ENCODE measurements at places on chromosomes 6 and 20.
A peak's percentile ranks its signal among the peaks of the same experiment; 100 is the strongest.

- no peak for DNase-seq
Measured at GRCh38 chr20:35025116-35025515, 67.5 kb downstream of the TRPC4AP start.

DNA sequence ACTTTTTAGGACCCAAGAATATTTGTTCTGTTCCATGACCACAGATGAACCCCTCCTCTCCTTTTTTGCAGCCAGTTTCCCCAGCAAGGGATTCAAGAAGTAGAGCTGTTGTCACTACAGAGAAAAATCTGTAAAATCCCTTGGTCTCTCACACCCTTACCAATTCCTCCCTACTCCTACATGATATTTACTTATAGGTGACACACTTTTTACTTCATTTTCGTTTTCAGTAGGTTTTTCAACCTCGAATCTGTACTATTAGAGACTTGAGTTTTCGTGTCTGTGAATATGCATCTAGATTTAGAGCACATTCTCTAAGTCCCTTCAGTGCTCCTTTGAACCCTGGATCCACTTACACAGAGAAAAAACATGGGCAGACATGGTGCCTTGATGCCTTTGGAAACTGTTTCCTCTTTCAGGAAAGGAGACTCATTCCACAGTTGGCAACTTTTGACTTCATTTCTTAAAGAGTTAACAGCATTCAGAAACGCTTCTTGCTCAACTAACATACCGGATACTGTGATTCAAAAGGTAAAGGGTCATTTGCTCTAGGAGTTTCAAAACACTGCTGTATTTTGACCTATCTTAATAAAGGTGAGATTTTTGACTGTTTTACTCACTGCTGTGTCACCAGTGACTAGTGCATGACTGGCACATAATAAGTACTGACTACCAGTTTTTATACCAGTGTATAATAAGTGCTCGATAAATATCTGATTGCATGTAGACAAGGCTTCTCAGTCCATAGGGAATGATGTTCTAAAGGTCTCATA is 50.6 kb downstream of the LAMA4 start:
- DNase-seq: no peak

DNA sequence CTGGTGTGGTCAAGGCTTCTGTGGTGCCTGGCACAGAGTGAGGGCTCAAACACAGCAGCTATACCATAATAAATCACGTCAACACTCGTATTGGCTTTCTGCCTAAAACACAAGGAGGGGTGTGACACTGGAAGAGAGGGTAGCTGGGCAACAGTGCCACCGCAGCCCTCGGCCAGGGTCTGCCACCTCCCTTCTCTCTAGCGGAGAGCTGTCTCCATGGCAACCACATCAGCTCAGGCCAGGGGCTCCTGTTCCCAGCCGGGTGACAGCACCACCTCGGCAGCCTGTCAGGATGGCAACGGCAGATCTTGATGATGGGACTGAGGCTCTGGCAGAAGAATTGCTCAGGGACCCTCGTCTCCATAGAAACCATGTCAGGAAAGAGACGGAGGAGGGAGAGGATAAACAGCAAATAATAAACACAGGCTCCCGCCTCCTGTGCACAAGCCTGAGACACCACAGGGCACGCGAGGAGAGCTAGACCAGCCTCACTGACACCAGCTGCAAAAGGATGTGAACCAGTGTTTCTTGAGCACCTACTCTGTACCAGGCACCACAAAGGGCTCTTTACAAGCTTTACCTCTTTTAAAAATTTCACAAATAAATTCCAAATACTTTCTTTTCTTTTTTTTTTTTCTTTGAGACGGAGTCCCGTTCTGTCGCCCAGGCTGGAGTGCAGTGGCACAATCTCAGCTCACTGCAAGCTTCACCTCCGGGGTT is 50.4 kb upstream of the TLDC2 start:
- DNase-seq: no peak

GRCh38 chr6:96234444-96234843 is 218.7 kb downstream of the FUT9 start:
- no peak for DNase-seq

DNA sequence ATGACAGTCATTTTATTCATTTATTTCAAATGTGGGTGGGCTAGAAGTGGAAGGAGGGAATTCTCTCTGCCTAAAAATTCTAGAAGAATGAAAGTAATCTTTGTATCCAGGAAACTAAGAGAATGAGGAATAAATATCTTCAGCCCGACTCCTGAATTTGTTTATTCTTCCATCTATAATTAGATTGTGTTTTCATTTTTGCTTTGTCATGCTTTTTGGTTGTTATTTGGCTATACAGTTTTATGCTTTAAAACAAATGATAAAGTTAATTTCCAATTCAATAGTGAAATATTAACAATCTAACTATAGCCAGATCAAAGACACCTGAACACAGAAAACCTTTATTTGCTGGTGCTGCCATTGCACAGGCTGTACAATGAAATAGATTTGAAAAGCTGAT is 521.3 kb downstream of the KIF16B start:
- DNase-seq: no peak

DNA sequence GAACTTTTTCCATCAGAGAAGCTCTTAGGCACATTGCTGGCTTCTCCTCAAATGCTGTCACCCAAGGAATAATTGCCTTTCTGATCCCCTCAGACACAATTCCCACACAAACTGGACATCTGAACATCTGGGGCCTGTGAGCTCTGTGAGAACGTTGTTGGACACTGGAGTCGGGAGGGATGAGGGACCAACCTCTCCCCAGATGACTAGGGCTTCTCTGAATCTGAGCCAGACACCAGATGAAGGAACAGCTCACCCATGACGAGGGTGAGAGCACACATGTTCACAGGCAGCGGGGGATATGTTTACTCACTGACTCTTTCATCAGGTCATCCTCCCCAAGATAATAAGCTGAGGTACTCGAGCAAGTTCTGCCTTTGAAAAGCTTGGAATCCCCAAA is 283.9 kb upstream of the SUPT3H start:
- no peak for DNase-seq

GRCh38 chr6:3431994-3432393 is 24.9 kb downstream of the SLC22A23 start:
- peak; percentile 61 for DNase-seq

DNA sequence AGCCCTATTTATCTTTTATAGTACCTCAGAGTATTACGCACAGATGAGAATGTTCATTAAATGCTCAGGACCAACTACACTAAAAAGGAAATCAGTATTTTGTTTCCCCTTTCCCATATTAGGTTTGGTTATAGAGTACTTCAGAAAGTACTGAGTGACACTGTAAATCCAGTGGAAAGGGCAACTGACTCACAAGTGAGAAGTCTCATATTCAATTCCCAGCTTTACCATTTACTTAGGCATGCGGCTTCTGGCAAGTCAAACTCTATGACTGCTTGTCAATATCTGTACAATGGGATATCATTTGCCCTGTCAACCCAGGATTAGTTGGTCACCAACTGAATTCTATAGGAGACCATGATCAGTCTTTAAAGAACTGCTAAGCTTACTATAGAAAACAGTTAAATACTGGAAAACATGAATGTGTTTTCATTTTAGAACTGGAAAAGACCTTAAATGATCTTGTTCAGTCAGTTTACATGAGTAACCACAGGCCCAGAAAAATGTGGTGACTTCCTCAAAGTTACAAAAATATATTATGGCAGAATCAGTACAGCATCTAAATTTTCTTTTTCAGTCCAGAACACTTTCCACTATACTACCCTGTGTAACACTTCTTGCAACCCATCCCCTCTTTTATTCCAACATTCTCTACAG is 3.6 kb downstream of the MAP3K7 start:
- no peak for DNase-seq

- no peak for DNase-seq
Measured at GRCh38 chr6:108738684-108739416, 109.4 kb upstream of the ARMC2 start.

DNA sequence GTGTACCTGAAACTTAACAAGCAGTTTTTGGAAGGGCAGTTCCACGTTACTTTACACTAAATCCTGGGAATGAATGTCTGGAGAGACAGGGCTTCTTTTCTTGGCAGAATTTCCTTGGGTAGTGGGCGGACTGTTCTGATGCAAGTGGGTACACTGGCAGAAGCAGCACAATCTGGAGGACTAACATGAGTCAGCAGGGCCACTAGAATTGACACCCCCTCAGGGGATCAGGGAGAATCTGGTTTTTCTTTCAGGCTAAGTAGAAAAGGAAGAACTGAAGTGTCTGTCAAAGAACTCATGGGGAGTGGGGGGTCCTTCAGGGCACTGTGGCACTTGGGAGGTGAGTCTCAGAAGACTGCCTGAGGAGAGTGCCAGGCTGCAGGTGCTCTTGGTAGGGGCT is 34.6 kb downstream of the PANK2 start:
- DNase-seq: no peak

DNA sequence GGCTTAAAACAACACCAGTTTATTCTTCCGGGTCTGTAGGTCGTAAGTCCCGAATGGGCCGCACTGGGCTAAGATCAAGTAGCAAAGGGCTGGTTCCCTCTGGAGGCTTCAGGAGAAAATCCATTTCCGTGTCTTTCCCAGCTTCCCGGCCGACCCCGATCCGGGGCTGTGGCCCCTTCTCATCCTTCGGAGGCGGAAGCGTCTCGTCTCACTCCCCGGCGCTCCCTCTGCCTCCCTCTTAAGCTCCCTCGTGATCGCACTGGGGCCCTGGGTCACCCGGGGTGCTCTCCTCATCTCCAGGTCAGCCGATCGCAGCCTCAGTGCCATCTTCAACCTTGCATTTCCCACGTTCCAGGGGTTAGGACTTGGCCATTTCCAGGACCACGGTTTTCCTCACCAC is 199.4 kb downstream of the WDR27 start:
- no peak for DNase-seq

DNA sequence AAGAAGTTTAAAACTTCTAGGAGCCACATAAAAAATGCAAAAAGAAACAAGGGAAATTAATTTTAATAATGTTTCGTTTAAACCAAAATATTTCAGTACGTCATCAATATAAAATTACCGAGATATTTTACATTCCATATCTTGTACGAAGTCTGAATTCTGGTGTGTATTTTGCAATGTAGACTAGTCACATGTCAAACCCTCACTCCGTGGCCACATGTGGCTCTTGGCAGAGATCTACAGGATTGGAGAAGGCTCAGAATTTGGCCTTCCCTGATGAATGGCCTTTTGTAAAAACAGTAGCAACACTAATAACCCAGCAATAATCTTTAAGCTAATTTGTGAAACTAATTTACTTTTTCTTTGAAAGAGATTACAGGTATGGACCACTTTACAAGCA is 217.1 kb downstream of the PRL start:
- no peak for DNase-seq

DNA sequence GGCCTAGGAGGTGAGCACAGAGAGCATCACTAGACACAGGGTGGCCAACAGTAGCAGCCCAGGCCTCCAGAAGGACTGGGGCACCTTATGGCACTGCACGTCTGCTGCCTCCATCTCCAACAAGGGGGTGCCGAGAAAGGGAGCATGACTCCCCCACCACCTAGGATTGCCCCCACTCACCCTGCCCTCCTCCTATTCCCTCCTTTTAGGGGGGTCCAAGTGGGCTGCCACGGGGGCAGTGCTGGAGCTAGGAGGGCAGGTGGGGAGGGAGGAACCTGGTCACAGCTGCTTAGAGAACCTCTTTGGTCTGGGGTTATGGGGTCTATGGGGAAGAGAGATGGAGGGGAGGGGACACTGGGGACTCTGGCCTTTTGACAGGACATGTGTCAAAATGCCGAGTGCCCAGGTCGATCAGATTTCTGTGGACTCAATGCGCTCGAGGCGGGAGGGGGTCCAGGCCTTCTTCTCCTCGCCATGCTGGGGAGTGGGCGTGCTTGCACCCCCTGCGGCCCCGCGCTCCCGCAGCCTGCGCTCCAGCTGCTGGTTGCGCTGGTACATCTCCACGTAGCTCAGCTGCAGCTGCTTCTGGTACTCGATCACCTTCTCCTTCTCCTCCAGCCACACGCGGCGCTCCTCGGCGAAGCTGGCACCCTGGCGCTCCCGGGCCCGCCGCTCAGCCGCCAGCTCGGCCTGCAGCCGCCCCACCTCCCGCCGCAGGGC is 4.5 kb upstream of the FASTKD5 start:
- no peak for DNase-seq

GRCh38 chr20:52833901-52834300 is 138.3 kb upstream of the TSHZ2 start:
- DNase-seq: peak; percentile 50

- no peak for DNase-seq
Measured at GRCh38 chr6:25333471-25333870, 54.3 kb downstream of the CARMIL1 start.

DNA sequence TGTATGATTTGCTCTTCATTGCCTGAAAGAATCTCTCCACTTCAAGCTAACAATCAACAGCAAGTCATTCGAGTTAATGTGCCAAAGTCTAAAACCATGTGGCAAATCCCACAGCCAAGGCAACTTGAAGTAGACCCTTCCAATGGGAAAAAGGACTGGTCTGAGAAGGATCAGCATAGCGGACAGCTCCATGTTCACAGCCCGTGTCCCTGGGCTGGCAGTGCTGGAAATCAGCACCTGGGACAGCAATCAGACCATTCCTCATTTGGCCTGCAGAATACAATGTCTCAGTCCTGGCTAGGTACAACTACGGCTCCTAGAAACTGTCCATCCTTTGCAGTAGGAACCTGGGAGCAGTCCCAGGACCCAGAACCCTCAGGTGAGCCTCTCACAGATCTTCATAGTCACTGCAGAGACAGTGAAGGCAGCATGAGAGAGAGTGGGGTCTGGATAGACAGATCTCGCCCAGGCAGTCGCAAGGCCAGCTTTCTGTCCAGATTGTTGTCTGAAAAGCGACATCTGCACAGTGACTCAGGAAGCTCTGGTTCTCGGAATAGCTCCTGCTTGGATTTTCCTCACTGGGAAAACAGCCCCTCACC is 1.1 kb downstream of the GJA10 start:
- peak; percentile 77 for DNase-seq

DNA sequence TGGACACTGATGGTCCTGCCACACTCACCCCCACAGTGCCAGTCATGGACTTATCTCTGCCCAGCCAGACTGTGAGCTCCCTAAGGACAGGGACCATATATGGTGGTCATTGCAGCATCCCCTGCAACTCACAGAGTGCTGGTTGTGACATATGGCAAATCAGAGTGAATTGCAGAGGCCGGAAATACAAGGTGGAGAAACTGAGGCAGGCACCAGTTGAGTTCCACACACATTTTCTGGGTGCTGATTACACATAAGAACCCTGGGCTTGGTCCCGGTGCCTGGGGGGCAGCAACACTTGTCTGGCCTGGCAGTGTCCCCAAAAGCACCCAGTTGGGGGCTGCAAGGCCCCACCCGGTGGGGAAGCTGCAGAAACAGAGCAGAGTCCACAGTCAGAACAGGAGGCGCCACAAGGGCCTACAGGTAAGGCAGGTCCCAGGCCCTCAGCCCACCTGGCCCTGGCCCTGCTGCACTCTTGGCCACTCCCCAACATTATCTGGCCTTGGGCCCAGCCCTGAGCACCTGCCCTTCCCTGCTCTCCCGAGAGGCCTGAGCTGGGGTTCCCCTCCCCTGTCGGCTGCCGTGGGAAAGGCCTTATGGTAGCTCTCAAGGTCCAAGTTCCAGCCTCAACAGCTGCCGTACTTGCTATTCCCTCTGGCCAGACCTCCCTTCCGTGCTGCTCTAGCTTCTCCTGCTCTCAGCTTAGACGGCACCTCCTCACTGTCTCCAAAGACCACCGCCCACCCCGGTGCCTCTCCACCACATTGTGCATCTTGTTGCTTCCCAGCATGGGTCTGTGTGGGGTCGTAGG is 140.8 kb upstream of the PTPN1 start:
- no peak for DNase-seq
